Tongue (tissue), 3 donors: ENCODE measurements at places on chromosomes 11 and 22.

DNA sequence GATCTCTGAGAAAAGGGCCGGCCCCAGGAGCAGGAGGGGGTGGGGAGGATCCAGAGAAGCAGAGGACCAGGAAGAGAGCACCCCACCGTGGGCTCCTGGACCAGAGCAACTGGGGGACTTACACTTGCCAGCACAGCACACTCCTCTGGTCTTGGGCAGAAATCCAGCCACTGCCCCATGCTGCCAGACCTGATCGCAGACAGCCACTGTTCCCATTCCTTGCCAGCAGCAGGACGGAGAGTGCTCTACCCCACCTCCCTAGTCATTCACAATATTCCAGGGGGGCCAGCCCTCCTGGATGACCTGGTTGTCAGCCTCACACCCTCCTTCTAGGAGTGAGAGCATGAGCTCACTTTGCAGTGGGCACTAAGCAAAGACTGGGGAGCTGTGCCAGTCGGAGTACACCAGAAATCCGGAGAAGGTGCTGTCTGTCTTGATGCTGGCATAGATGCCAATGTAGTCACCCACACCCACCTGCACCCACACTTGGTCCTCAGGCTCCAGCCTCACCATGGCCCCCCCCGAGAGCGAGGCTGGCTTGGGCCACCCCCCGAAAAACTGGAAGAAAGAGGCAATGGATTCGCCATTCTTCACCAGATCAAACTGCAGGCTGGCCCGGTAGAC, 1.6 kb downstream of the C1QTNF5 start:
- DNase-seq, result no peak

GRCh38 chr11:128766591-128767081, 72.8 kb downstream of the FLI1 start:
- peak; percentile 24 for DNase-seq

GRCh38 chr11:82305123-82305522, 428.5 kb downstream of the FAM181B start:
- DNase-seq, result peak; percentile 18

DNA sequence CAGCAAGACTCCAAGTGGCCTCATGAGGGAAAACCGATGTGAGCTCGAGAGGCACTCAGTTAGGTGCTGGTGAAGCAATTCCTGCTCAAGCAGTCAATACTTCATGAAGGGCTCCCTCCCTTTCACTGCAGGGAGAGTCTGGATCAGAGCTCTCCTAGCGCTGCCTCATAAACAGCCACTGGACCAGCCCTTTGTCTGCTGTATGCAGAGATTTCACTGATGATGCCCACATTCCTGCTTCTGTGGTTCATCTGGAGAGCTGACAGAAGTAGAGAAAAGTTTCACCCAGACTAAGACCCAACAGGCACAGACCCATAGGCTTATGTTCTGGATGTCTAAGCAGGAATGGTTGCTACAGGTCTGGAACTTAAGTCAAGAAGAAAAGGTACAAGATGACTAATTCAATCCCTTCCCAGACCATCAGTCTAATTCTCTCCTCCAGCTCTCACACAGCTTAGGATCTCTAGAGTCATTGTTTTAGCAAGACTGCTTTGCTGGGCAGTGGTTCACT, 4.0 kb downstream of the UCP2 start:
- no peak for DNase-seq

DNA sequence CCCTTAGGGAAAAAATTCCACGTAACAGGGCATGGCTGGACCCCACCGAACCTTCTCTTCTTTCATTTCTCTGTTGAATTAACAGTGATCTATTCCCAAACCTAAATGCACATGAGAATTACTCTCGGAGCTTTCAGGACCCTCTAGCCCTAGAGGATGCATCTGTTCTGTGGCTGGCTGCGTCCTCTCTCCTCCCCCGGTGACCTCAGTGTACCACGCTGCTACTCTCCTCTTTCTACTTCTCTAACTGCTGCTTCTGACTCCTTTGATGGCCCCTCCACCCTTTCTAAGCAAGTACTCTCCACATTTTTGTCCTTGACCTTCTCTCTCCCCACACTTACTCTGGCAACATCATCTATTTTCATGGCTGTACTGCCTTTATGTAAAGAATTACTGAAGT, 12.1 kb upstream of the APOA1 start:
- no peak for DNase-seq

GRCh38 chr11:66643745-66644437, 5.4 kb downstream of the RBM4 start:
- DNase-seq, result no peak

DNA sequence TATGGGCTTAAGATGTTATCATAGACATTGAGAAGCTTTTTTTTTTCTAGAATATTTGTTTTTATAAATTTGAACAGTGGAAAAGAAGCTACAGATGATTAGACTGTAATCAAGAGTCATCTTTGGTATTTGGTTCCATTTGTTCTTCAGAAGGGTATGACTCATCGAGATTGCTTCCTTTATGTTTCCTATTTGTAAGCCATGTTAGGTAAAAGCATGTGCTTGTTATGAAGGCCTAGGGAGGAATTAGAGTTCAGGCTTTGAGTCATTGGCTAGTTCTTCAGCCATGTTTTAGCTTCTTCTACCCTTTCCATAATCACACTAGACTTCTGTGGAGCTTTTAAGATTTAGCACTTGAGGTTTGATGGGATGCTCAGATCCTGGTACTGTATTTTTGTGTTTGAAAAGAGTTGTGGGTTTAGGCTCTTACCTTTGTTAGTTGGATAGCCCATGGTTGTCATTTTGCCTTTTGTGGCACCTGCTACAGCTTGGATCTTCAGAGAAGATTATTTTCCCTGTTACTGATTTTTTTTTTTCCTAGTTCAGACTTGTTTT, 44.3 kb downstream of the POLD3 start:
- no peak for DNase-seq

DNA sequence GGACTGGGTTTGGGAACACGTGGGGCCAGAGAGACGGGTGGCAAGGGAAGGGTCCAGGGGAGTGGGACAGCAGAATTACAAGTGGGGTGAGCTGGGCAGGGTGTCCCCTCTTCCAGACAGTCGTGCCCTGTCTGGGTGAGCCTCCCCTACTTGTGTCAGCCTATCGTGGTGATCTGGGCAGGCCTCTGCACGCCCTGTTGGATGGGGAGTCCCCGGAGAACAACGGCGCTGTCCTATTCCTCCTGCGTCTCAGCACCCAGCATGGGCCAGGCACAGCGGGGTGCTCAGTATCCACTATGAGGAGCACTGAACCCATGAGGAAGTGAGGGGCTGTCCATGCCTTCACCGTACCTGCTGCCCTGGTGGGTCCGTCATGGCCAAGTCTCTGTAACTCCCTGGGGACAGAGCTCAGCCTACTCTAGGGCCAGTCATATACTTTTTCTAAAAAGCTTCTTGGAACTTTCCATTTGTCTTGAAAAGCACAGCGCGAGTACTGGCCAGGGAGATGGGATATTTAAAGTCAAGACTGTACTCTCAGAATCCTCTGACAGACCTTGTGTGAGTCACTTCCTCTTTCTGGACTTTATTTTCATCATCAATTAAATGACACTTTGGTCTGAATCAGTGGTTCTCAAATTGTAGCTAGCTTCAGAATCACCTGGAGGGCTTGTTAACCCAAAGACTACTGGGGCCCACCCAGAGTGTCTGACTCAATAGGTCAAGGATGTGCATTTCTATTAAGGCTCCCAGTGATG, 81.7 kb upstream of the NECTIN1 start:
- DNase-seq, result no peak

DNA sequence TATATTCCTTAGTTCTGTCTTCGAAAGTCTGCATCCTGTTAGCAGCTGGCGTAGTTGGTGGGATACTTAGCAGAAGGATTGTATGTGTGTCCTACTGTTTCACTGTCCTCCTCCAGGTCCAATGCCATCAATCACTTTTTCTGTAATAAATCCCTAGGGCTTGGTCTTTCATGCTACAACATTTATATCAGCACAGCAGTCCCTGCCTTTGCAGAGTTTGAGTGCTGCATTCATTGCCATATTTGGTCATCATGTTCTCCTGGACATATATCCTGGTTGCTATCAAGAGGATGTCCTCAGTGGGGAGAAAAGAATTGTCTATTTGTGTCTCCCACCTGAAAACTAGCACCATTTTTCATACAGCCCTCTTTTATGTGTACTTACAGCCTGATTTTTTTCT, 67.0 kb downstream of the OR5AK2 start:
- no peak for DNase-seq

DNA sequence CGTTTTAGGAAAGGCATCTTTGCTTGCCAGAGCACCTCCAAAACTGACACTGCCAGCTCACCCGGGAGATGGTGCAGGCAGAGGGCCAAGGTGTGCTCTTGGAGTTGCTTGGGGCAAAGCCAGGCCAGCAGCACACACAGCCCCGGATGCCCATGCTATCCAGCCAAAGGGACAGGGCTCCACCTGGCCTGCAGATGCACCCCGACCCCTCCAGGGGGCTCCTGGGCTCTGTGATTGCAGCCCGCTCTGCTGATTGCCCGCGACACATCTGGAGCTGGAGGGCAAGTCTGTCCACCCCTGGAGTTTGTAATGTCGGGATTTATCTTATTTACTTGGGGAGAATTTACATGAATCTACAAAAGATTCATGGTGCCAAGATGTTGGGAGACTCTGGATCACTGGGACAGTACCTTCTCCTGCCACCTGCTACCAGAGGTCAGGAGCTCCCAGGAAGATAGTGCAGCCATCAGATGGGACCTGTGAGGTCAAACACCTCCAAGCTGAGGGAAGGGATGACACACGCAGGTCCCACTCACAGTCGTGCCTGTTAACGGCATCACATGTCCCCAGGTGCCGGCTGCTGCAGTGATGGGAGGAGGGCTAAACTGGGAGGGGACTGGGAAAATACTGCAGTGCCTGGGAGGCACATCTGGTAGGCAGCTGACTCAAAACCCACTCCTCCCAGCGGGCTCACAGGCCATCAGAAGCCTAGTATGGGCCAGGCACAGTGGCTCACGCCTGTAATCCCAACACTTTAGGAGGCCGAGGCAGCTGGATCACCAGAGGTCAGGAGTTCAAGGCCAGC, 17.2 kb downstream of the CBX7 start:
- DNase-seq, result peak; percentile 65

- DNase-seq, result no peak
These were observed 240.8 kb downstream of the BRD1 start for GRCh38 chr22:49586873-49587272.

DNA sequence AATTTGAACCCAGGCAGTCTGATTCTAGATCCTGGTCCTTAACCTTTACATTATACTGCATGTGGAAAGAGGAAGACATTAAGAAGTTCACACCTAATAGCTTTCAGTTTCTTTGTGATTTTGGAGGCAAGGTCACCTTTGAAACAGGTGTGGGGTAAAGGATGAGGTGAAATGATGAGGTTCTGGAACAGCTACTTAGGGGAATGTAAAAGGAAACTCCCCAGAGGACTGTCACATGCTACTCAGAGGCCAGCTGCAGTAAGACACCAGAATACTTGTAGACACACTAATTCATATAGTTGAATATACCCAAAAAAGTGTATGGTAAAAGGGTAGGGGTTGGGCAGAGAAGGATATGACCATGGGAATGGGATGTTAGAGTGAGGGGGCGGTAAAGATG, 5.4 kb downstream of the APIP start:
- DNase-seq, result no peak

GRCh38 chr11:69202511-69203221, 46.9 kb downstream of the SMIM38 start:
- DNase-seq, result no peak

GRCh38 chr11:79667380-79667779, 226.6 kb upstream of the TENM4 start:
- DNase-seq, result peak; percentile 38

GRCh38 chr11:35116245-35116644, 22.7 kb upstream of the CD44 start:
- no peak for DNase-seq

- peak; percentile 89 for DNase-seq
These were observed 13.9 kb downstream of the OTUB1 start for GRCh38 chr11:64000026-64000739.

GRCh38 chr11:14974515-14975251, 2.5 kb upstream of the CALCA start:
- peak; percentile 57 for DNase-seq

DNA sequence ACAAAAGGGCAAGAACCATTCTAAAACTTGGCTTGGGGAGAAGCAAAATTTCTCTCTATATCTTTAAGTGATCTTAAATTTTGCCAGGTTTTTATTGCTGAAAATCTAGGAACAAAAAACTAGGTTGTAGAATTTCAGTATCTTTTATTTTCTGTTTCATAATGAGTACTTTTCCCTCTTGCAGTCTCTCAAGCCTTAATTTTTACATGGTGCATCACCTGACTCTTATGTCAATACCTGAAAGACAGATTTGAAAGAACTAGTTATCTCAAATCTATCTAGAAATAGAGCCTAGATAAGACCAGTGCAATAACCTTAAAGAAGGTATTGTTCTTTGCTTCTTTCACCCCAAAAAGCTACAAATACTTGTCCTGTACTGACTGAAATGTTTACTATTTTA, 122.1 kb downstream of the TRIM44 start:
- no peak for DNase-seq

GRCh38 chr11:69891421-69892236, 72.4 kb upstream of the FGF3 start:
- DNase-seq, result no peak

GRCh38 chr11:123800036-123800435, 6.1 kb downstream of the OR6M1 start:
- DNase-seq, result peak; percentile 91

- DNase-seq, result no peak
These were observed 40.9 kb upstream of the ETS1 start for GRCh38 chr11:128628325-128628673.

DNA sequence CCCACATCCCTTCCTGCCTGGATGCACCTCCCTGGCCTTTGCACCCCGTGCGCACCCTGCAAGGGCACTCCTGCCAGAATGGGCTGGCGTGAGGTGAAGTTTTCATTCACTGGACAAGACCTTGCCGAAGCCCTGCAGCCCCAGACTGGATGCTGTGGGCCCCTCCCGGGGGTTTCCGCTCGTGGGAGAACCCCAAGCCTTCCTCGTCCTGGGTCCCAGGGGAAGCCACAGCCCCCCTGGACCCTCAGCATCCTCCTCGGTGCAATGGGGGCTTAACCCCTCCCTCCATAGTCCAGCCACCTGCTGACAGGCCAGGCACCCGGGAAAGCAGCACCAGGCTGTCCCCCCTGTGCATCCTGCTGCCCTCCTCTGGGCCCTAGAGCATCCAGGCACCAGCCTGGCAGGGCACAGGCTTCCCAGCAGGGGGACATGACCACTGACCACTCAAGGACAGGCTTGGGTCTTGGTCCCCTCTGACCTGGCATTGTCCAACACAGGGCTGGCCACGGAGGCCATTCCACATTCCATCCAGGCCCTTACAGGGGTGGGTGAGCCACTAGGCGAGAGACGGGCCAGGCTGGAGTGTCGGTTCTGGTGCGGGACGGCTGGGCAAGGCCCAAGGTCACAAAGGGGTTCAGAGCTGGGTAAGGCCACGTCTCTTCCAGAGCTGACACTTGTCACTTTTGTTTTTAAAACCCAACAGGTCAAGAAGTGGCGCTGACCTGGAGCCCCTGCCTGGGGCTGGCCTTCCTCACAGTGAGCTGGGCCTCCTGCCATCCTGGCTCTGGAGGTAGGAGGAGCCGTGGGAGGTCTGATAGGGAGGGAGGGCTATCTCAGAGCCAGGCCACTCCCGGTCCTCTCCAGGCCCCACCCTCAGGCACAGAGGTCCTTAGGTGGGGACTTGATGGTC, 41.5 kb upstream of the PPARA start:
- no peak for DNase-seq
